ENCODE measurements at places on chromosomes 7 and 10. TPM values are rescaled to one million over a fixed set of nuclear protein-coding genes. Genes with fewer than 3 reads are reported as not detected.

- no peak for DNase-seq
Observed at GRCh38 chr10:64444564-64444963, 923.4 kb downstream of the REEP3 start.

DNA sequence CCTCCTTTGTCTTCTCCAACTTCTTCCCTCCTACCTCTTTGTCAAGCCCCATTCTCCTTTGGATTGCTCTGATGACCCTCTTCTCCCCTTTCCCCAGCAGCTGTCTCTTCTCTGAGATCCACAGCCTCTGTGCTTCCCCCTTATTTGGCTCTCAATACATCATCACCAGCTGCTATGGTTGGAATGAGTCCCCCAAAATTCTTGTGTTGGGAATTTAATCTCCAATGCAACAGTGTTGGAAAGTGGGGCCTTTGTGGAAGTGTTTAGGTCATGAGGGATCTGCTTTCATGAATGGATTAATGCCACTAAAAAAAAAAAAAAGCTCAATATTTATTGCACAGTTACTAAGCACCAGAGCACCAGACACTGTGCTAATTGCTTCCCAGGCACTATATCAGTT is 39.2 kb upstream of the FRMD4A start:
- DNase-seq: no peak

ARPC1B gene
- 51.1 TPM for total RNA-seq

TMEM229A gene
- not detected for total RNA-seq

Data from Right ventricle myocardium inferior (tissue), 1 donor.